T-helper 2 cell (primary cell): ENCODE measurements at places on chromosomes 1 and 21.

GRCh38 chr1:42737257-42737656, 2.8 kb downstream of the CLDN19 start:
- DNase-seq: peak; percentile 16

DNA sequence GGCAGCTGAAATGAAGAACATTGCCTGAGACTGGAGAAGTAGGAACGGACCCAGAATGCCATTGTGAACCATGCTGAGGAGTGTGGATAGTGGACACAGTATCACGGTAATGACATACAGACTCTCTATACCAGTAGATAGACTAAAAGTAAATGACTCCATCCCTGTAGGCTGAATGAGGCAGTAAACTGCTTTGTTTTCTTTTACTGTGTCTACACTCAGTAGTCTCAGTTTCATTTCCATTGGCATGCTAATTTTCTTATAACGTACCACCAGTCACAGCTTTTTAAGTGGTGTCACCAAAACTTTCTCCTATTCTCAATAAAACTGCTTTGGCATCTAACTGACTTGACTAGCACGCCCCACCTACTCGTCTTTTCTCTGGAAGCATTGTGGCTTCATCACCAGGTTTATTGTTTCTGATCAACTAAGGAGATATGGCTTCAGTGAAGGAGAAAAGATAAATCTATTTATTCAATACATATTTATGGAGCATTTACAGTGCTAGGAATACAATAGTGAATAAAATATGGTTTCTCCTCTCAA, 8.4 kb upstream of the ZNF697 start:
- DNase-seq: no peak

GRCh38 chr1:167964646-167965045, 27.8 kb upstream of the MPC2 start:
- DNase-seq: no peak

DNA sequence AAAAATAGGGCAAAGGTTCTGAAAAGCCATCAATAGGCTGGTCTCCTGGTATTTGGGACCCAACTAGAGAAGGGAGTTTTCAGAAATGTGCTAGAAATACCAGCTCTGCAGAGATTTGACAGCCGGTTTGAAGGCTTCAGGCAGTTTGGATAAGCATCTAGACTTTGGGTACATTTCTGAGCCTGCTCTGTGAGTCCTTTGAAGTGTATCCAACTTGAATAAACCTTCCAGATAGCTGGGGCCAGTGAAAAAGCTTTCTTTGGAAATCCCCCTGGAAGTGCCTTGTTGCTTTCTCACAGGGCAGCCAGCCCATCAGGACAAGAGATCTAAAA, 6.4 kb upstream of the PEF1 start:
- DNase-seq: no peak

DNA sequence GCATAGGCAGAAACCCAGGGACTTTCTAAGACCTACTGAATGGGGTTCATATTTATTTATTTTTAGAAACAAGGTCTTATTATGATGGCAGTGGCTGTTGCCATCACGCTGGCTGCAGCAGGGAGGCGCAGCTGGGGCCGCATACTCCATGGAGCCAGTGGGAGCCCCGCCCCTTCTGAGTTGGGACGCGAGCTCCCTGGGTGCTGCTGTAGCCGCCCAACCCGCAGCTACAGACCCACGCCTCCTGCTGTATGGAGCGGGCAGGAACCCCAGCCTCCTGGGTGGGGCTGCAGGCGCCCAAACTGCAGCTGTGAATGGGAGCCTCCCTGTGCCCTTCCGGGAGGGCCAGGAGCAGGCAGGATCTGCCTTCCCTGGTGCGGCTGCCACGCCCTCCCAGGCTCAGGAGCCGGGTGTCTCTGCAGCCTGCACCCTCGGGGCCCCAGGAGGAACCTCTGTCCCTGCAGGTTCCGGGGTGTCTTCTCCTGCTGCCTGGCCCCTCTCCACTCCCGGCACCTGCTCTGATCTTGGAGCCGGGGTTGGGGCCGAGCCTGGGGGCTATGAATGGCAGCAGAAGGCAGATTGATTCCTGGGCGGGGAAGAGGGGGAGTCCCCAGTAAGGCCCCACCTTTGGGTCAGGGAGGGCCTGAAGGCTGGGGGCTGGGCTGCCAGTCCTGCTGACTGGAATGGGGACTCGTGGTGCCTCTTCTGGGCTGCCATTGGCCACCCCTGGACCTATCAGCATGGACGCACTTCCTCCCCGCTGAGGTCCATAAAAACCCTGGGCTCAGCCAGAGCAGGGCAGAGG, 66.5 kb upstream of the LRRN2 start:
- DNase-seq: no peak

GRCh38 chr1:118739501-118739900, 248.6 kb downstream of the TBX15 start:
- no peak for DNase-seq

GRCh38 chr1:206637605-206638004, 2.3 kb downstream of the DYRK3 start:
- DNase-seq: no peak

DNA sequence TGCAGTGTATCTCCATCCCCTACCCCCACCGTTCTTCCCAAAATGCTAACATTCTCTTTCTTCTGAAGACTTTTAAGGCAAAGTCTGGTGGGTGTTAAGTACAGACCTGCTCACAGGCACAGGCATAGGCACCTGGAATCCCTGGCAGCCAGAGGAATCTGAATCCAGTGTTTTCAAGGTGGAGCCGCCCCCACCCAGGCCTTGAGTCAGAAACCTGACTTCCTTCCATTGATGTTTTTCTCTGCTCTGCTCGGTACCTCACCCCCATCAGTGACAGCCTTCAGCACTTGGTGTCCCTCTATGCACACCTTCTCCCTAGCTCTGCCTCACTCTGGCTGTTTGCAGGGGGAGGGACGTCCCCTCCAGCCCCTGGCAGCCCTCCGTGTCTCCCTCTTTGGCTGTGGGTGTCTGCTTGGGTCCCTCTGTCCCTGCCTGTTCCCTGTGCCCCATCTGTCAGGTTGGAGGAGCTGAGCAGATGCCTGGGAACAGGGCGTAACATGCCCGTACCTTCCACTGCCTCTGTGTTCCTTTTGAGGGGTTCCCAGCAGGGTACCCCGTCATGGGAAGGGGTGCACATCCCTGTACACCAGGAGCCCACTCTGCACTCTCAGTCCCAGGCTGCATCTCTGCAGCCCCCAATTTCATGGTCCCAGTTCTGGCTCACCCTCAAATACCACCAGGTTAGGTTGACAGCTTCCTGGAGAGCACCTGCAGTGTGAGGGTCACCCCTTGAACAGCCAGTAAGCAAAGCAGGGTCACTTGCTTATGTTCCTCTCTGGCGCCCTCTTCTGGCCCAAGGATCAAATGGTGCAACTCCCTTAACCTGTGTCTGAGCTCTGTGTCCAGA, 6.7 kb downstream of the NCDN start:
- DNase-seq: peak; percentile 79

GRCh38 chr21:34205811-34206571, 132.6 kb downstream of the MRPS6 start:
- peak; percentile 71 for DNase-seq

DNA sequence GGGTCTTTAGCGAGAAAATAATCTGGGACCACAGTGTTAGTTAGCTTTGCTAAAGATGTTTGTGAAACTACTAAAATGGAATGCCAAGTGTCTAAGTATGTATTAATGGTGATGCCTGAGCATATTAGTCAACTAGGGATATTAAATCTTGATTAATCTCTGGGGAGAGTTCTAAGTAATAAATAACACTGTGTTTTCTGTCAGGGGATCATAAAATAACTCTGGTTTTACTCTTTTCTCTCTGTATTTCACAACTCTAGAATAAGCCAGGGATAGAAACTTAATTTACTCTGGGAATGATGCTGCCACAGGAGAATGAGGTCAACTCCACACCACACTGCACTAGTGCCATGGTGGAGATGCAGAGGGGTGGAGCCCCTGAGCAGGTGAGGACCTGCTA, 399.2 kb downstream of the PTBP2 start:
- no peak for DNase-seq

DNA sequence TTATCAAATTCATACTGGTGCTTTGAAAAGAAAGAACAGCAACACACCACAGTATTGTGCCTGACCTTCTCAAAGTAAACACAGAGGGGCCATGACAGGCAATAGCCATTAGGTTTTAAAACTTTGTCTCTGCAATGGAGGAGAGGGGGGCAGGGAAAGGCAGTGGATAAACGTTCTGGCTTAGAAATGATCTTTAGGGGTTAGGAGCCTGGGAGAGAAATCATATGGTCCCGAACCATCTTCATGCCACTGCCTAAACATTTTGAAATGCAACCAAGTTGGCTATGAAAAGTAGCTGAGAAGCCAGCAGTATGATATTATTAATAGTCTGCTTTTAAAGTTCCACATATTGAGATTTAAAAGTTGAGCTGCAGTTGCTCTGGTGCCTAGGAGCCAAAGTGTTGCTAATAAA, 39.8 kb downstream of the PLPP3 start:
- no peak for DNase-seq

DNA sequence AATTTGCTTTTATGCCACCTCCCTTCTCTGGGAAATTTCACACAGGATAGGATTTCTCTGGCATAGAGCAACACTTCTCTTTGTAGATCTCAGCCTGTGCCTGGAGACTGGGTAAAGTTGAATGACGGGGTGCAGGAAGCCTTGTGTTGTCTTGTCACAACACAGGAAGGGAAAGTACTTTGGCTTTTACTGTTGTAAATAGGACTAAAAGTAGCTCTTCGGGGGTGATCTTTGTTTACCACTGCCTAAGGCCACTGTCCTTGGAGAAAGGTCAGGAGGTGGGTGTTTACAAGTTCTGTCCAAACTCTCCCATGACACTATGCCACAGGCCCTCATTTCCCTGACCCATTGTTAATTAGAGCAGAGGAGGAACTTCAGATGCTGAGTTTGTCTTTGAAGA, 139.7 kb downstream of the FGGY start:
- DNase-seq: no peak

DNA sequence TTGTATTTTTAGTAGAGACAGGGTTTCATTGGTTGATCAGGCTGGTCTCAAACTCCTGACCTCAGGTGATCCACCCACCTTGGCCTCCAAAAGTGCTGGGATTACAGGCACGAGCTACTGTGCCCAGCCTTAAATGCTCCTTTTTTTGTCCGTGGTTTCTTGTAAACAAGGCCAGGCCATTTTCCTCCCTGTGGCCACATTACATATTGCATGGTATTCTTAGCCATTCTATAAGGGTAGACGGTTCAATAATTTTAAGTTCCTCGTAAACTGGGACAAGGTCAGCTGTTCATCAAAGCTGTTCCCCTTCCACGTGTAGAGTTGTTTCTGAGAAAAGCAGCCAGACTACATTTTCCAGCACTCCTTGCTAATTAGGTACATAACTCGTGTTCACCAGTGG, 10.3 kb upstream of the LUZP1 start:
- DNase-seq: no peak

- DNase-seq: no peak
Measured at GRCh38 chr1:28037946-28038345, 50.5 kb downstream of the EYA3 start.

DNA sequence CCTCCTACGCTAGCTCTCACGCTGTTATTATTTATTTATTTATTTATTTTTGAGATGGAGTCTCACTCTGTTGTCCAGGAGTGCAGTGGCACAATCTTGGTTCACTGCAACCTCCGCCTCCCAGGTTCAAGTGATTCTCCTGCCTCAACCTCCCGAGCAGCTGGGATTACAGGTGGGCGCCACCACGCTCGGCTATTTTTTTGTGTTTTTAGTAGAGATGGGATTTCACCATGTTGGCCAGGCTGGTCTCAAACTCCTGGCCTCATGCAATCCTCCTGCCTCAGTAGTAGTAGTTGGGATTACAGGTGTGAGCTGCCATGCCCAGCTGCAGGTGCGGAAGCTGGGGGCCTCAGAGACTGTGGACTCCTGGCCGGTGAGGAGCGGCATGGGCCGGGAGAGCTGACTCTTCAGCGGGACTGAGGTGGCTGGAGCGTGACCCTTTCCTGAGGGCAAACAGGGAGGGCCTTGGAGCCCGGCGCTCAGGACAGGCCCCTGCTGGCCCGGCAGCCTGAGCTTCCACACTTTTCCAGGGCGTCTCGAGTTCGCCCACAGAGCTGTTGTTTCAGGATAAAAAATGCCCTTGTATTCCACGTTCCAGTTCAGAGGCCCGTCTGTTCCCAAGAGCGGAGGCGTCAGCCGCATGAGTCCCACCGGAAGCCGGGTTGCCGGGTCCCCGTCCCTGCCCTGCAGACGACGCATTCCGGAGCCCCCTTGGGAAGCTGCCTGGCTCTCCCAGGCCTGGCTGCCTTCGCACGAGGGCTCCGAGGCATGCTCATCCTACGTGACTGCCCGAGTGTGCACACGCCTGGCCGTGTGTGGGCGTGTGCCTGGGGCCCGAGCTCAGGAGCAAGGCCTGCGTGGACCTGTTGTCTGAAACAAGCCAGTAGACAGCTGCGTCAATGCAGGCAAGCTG, 126.2 kb downstream of the SIK1 start:
- DNase-seq: no peak

- DNase-seq: peak; percentile 88
Measured at GRCh38 chr1:167721617-167722151, at the start of gene MPZL1. Gene MPZL1, plus strand, starts transcription at chr1:167721982. Its CDS starts 170 bp downstream, at chr1:167722152.

GRCh38 chr21:15682977-15683376, 46.8 kb upstream of the USP25 start:
- DNase-seq: no peak
